ENCODE measurements at places on chromosomes 4 and X.

GRCh38 chr4:149135062-149135461, 680.6 kb downstream of the IQCM start:
- DNase-seq = no peak

GRCh38 chr4:145097821-145098674, at the start of the genes ABCE1 and ANAPC10:
Gene ABCE1, plus strand, starts transcription at chr4:145098311. Its CDS starts 6,102 bp downstream, at chr4:145104413.
Gene ANAPC10, minus strand, starts transcription at chr4:145098196. Its CDS starts 2,097 bp downstream, at chr4:145096099.
- peak; percentile 95 for DNase-seq

DNA sequence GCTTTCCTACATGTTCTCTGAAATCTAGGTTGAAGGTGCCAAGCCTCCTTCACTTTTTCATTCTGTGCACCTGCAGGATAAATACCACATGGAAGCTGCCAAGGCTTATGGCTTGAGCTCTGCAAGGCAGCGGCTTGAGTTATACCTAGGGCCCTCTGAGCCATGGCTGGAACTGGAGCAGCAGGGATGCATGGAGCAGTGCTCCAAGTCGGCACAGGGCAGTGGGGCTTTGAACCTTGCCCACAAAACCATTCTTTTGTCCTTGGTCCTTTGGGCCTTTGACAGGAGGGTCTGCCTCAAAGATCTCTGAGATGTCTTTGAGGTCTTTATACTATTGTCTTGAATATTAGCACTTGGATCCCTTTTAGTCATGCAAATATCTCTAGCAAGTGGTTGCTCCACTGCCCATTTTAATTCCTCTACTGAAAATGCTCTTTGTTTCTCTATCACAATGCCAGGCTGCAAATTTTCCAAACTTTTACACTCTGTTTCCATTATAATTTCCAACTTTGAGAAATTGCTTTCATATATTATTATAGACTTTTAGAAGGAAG, 536.2 kb upstream of the KLHL4 start:
- DNase-seq = no peak

GRCh38 chr4:123283371-123283895, 113.2 kb upstream of the SPRY1 start:
- no peak for DNase-seq

- DNase-seq = no peak
Observed at GRCh38 chr4:139368998-139369397, 66.7 kb upstream of the NDUFC1 start.

GRCh38 chr4:33566649-33567048, 2677.7 kb downstream of the ARAP2 start:
- DNase-seq = no peak

DNA sequence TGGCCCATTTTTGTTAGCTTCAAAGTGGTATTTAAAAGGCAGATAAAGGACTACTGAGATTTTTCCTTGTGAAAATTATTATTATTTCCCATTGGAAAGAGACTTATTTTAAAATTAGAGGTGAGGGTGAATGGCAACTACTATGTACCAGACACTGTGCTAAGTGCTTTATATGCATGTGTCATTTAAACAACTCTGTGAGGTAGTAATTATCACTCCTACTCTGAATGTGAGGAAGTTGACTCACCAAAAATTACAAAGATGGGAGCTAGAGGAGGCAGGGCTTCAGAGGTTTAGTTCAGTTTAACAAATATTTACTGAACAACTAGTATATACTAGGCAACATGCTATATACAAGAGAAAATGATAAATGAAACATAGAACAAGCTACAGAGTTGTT, 78.2 kb downstream of the MSL3 start:
- no peak for DNase-seq

DNA sequence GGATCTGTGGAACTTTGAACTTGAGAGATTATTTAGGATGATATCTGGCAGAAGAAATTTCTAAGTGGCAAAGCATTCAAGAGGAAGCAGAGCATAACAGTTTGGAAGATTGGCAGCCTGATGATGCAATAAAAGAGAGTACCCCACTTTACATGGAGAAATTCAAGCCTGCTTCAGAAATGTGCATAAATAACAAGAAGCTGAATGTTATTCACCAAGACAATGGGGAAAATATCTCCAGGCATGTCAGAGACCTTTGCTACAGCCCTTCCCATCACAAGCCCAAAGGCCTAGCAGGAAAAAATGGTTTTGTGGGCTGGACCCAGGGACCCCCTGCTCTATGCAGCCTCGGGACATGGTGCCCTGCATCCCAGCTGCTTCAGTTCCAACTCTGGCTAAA, 420.8 kb downstream of the DTHD1 start:
- DNase-seq = no peak

DNA sequence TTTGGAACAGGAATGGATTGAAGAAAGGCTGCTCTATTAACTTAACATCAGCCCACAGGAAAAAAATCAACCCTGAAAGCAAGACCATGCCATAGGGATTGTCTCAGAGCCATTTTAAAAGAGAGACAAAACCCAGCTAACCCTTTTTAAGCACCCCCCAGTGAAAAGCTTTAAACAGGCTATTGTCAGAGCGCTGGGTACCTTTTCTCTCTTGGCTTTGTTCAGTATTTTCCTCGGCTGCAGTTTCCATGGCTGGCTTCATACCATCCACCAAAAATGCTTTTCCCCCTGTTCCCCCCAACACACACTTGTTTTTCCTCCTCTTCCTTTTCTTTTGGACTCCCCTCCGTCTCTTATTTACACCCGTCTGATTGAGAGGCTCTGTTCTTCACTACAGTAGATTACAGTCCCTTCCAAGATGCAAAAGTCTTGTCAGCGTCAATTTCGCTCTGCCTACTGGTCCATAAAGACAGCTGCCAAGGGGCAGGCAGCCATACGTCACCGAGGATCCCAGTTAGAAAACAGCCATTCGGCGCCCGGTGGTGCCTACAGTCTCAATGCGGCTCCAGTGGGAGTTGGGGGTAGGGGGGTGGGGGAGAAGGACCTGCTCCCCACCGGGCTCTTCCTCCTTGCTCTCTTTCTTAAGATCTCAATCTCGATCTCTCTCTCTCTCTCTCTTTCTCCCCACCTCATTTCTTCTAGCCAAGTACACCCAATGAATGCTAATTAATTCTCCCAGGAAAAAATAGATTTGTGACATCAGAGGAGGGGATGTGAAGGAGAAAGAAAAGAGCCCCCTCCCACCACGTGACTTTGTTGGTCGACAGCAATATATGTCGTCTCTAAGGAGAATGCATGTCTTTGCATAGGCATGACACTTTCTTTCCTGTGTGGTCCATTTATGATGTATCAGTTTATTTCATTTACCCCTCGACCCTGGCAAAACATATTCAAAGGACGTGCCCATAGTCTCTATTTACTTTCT, at the start of gene GPM6B:
TSS of gene GPM6B (minus strand) at position 451 of the 985 bp plus-strand sequence. CDS start at position 262, 189 bp downstream.
- DNase-seq = peak; percentile 71

DNA sequence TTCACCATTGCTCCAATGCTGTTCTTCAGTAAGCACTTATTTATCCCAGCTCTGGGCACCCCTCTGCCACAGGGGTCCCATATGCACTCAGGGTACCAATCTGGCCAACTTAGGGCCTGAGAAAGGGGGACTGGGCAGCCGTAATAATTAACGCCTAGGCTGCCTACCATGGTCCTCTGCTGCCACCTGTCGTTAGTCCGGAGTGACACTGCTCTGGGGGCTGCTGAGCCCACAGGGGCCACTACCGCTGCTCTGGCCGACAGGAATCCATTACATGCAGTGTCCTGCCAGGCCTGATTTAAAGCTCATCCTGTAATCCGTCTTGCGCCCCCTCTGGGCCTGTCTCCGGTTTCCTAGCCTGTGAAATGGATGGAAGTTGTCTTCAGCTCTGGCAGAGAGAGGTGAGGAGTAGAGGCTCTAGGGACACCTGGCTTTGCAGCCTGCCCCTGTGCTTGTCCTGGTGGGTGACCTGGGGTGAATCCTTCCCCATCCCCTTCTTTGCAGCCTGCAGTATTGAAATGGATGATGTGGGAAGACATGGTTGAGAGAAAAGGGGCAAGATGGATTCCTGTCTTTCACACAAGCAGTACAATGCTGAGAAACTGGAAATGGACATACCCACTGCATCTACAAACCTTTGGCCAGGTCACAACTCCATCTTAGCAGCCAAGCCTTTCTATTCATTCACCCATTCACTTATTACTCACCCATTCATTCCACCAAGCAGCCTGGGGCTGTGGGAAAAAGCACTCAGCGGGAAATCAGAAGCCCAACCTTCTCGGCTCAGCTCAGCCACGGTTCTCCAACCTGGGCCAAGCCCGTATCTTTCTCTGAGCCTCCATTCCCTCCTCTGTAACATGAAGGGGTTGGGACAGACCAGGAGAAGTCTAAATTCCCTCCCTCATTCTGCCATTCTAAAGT, 116.3 kb upstream of the NALF2 start:
- peak; percentile 26 for DNase-seq

DNA sequence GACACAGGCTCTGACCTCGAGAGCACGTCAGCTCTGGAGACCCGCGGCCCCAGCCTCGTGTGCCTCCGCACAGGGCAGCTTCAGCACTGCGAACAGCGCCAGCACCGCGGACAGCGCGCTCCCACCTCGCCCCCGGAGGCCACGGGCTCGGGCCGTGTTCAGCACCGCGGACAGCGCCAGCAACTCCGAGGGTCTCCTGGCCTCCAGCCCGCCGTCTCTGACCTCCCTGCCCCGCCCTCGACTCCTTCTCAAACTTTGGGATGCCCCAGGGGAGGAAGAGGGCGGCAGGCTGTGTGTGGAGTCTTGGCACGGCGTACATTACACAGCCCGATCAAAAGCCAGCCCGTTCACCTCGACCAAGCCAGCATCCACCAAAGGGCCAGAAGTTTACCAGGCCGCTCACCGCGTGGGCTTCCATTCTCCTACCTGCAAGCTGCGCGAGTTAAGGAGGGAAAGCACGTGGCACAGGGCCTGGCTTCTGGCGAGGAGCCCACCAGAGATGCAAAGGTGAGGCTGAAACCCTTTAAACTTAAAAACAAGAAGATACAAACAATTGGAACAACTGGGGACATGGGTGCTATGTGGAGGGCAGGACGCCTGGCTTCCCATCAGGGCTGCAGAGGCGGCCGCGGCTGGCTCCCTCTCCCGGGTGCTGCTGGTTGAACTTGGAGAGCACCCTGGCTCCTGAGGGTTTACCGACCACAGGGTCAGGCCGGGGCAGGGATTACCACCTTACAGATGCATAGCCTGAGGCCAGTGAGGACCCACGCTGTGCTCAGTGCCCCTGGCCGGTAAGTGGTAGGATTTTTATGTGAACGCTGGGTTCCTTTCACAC, 4.5 kb upstream of the NKX1-1 start:
- no peak for DNase-seq

DNA sequence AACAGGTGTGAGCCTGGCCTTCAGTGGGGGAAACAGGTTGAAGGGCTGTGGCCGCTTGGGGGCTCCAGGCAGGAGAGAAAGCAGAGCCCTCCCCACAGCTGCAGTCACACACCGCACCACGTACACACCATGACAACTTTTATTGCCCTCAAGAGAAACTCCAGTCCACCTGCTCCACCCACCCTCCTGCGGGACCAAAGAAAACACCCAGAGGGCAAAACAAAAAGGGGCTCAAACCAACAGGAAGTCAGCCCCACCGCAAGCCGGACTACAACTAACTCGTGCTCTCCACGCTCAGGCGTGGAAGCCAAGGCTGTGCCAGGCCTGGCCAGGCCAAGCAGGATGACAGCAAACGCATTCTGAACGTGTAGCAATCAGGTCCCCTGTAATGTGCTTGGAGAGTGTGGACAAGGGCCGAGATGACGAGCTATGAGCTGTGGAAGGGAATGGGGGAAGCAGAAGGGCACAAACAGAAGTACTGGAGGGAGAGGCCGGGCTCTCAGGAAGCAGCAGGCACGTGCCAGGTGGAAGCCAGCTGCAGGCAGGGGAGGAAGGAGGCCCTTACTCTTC, 12.7 kb downstream of the SLC6A8 start:
- no peak for DNase-seq

DNA sequence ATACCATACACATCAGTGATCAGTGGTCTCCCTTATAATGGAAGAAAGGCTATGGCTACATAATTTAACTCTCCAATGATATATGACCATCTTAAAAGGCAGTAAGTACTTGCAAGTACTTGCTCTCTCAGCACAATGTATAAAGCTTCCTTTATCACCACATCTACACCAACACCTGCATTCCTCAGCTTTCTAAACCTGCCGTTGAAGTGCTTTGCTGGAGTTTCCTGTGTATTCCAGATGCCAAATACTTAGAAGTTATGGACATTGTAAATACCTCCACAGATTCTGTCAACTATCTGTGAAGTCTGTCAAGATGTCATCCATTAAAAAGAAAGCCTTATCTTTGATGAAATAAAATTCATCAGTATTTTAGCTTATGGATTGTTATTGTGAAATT, 335.0 kb upstream of the GALNTL6 start:
- no peak for DNase-seq

DNA sequence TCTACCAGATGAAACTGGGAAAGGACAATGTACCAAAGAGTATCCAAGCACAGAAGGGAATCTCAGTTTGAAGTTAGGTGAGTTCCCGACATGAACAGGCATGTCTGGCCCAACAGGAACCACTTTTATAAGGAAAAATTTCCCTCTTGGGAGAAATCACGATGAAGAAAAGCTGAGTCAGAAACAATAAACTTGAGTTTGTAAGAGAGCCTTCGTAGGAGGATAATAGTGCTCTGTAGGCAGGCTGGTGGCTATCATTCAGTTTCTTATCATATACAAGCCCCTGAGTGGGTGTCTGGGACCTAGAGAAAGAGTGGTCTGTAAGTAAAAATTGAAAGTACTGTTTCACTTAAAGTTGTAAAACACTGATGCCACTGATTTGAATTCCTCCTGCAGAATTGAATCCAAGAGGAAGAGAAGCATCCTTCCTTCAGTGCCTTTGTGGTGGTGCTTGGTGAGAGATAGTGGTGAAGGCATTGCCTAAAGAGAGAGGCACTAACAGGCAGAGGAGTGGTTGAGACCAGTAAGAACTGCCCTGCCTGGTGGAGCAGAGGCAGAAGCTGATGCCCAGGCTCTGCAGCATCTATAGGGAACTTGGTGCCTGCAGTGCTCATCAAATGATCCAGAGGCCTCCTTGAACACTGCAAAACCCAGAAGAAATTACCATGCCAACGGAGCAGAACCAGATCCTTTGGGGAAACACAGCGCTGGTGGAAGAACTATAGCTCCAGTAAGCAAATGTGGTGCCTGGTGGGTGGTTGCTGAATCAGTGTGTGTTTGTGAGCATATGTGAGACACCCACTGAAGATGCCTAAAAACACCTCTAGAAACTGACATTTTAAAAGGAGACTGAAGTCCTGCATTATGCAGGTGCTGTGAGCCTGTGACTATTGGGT, 31.7 kb upstream of the METAP1 start:
- DNase-seq = no peak

DNA sequence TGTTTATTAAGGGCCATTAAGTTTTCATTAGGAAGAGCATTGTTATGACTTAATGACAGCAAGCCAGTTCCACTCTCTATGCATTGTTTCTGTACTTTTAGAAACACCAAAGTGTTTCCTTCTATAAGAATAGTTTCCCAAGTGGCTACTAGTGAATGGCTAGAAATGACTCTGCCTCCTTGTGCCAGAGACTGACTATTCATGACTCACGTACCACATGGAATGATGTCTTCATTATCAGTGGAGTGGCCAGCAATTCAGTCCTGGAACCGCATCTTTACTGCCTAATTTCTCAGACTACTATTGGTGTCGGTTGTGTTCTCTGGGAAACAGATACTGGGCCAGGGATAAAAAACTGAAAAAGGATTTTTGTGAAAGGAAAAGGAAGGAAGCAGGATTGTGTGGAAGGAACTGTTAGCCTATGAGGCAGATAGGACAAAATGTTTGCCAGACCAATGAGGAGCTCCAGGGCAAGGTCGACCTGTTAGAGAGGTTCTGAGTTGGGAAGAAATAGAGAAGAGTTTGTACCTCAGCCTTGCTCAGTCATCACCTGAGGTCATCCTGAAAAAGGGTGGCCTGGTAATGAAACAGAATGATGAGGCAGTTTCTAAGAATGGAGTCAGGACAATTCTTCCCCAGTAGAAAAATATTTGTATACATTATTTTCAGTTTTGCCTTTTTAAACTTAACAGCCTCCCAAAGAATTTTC, 218.6 kb downstream of the SPCS3 start:
- DNase-seq = no peak

- DNase-seq = peak; percentile 60
Observed at GRCh38 chr4:185396724-185397385, at the start of gene ANKRD37. Gene ANKRD37, plus strand, starts transcription at chr4:185396841. Its CDS starts 83 bp downstream, at chr4:185396924.

Measured in midbrain (tissue), 1 donor.